ENCODE measurements at places on chromosomes 3 and 15. TPM values are rescaled to one million over a fixed set of nuclear protein-coding genes. Genes with fewer than 3 reads are reported as not detected.

DNA sequence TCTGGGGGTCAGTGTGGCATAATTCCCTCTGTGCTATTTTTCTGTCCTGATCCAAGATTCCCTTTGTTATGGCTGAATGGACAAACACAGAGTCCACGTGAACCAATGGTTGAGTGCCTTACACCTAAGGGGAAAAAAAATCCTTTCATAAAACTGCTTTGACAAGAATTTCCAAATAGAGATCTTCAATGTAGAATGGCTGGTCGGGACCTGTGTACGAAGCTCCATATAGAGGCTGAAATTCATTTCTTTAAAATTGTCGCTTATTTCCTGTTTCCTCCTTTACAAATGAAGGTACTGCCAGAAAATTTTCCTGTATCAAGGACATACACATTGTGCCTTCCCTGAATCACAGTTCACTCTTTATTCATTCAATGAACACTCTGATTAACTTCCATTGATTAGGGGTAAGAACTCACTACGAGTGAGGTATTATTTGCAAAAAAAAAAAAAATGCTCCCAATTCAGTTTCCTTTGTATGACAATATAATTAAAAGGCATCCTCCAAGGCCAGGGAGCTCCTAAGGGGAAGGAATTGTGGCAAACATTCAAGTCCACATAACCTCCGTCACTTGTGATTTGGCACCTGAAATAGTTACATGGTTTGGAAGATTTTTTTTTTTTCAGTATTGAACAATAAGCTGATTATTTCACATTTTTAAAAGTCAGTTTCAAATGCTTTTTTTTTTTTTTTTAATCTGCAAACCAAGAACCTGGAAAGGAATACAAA is 293.8 kb downstream of the MEX3B start:
- DNase-seq = no peak

- no peak for DNase-seq
Observed at GRCh38 chr3:180284331-180285110, 247.8 kb upstream of the PEX5L start.

The EPHB1 gene
- 0.86 TPM for total RNA-seq

DNA sequence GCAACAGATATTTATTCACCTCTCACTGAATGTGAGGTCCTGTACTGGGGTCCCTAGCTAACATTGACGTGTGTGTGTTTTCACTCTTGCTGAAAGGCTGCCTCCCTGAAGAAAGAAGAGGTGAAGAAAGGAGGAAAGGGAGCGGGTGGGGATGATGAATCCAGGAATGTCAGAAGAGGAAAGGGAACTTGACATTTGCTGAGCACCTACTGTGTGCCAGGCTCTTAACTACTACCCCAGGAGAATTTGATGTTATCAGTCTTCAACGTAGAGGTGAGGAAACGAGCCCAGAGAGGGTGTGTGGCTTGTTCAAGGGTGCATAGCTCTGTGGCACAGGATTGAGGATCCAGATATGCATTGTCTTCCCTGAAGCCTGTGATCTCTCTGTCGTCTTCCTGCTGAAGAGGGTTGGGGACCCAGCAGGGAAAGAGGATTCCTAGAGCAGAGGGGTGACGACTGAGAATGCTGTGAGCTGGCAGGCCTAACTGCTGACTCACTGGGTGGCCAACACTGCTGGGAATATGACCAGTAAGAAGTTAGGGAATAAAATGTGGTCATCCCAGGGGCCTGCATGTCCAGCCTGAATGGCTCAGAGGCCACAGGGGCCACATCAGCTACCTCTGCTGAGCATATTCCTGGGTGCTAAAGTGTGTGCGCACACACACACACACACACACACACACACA is 6.6 kb upstream of the ATP2B2 start:
- no peak for DNase-seq

GRCh38 chr15:33099739-33100138 is 94.8 kb downstream of the FMN1 start:
- no peak for DNase-seq

DNA sequence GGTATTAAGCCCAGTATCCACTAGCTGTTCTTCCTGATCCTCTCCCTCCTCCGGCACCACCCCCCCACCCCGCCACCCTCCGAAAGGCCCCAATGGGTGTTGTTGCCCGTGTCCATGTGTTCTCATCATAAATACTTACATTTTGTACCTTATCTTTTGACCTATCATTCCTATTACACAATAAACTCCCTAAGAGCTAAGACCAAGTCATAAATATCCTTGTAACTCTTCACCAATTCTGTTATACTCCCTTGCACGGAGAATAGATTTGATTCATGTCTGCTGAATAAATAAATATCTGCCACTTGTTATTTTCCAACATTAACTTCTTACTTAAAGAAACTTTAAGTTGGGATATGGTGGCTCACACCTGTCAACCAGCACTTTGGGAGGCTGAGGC is 43.9 kb downstream of the SHQ1 start:
- no peak for DNase-seq

GRCh38 chr3:43391621-43392020 is 105.3 kb downstream of the SNRK start:
- DNase-seq = no peak

DNA sequence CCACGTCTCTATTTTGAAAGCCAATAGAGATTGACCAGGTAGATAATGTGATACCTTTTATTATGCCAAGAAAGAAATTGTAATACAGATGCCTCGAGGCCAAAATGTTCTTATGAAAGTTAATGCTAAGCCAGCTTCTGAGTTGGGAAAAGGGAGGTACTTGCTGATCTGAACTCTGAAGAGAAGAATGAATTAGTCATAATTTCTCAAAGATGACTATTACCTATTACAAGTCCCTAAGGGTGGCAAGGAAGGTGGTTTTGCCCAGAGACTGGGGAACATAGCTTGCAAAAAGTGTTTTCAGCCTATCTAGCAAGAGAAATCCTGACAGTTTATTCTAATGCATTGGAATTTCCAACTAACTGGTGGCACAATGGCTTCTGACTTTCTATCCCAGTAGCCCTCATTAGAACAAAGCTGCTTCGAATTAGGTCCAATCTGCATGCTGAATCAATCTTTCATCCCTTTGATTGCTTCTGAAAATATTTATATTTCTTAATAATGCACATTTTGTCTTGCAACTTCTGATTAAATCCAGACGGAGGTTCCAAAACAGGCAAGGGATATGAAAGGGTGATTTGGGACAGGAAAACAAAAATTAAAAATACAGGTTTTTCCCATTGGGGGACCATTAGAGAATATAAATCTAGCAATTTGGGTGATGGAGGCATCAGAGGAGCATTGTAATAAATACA is 17.7 kb upstream of the NR2F2 start:
- no peak for DNase-seq

- DNase-seq = no peak
Observed at GRCh38 chr15:91555312-91555711, 298.2 kb upstream of the SLCO3A1 start.

The CHST2 gene
- total RNA-seq = 1.7 TPM

The HTR3E gene
- total RNA-seq = not detected

Measured in HCT116 (cell line).